Pulmonary artery endothelial cell (primary cell): ENCODE measurements at places on chromosomes 3 and 15.

- peak; percentile 29 for DNase-seq
Measured at GRCh38 chr15:73677146-73677607, 7.0 kb upstream of the CD276 start.

- no peak for DNase-seq
Measured at GRCh38 chr15:37372064-37372463, 271.7 kb upstream of the MEIS2 start.

- no peak for DNase-seq
Measured at GRCh38 chr3:113623324-113623723, 73.1 kb downstream of the USF3 start.

- no peak for DNase-seq
Measured at GRCh38 chr3:25897019-25897418, 107.1 kb downstream of the OXSM start.

DNA sequence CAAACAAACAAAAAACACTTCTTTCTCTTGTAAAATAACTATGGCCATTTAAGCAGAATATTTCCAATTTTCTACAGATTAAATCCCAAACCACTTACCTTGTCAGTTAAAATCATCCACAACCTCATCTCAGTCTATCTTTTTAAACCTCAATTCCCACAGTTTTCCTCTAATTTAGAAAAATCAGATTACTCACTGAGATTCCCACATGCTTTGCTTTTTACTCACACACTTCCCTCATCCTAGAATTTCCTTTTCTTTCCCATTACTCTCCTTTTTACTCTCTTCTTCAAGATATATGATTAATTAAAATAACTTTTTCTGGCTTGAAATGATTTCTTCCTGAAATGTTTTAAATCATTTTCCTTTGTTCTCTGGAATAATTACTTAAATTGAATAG lies 790.7 kb downstream of the ROBO1 start:
- DNase-seq: no peak

- no peak for DNase-seq
Measured at GRCh38 chr3:159757341-159758060, 231.1 kb upstream of the IL12A start.

DNA sequence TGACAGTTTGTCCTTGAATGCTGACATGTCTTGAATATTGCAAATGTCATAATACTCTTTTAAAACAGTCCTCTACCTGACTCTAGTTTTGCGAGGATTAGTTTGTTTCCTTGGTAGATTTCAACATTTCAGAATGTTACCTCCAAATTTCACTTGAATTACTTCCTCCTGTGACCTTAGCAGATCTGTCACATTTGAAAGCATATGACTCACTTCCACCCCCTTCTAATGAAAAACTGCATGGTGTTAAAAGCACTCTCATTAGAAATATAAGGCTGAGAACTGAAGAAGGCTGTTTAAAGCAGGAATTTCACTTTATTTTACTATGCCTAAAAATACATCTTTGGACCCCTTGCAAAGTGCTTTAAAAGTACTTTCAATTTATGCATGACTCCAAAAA lies 598.7 kb upstream of the TGFBR2 start:
- DNase-seq: no peak

- peak; percentile 26 for DNase-seq
Measured at GRCh38 chr3:23567917-23568316, 237.8 kb upstream of the UBE2E1 start.

GRCh38 chr3:138032567-138032966 lies 22.6 kb downstream of the CLDN18 start:
- DNase-seq: no peak

DNA sequence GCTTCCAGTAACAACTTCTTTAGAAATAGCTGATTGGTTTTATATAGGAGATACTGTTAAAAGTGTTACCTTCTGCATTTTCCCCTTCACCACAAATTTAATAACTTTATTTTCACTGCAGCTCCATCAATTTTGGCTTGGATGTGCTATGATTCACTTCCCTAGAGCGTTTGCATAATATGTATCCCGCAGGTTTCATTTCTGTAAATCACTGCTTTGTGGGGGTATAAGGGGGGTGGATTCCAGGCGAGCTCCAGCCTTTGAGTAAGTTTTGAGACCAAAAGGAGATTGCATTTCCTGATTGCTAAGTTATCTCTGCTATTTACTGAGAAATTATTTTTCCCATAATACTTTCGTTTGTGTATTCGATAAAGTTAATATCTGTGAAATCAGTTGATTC lies 232.6 kb downstream of the TBL1XR1 start:
- no peak for DNase-seq

GRCh38 chr3:58577269-58577821 lies at the start of gene FAM107A:
TSS of gene FAM107A (minus strand) at chr3:58577391. CDS start at chr3:58569860, 7,531 bp downstream.
- DNase-seq: peak; percentile 77

GRCh38 chr3:192687488-192688152 lies 39.7 kb downstream of the FGF12 start:
- no peak for DNase-seq

GRCh38 chr3:183213415-183214276 lies 39.4 kb upstream of the B3GNT5 start:
- DNase-seq: no peak

DNA sequence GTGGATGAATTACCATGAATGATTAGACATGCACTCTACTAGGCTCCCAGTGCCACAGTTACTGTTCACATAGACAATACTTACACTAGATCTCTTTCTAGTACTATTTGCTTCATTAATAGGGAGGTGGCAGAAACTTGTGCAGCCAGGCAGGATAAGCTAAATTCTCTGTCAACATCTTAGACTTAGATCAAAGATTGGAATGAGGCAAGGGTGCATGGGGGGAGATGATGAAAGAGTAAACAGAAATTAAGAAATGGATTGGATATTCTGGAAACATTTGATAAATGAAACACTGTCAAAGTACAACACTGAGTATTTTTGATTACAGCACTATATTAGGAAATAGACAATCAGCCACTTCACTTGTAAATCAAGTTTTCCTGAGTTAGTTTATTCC lies 205.4 kb upstream of the TBC1D5 start:
- no peak for DNase-seq

- no peak for DNase-seq
Measured at GRCh38 chr3:158652463-158652862, 8.1 kb downstream of the GFM1 start.

- no peak for DNase-seq
Measured at GRCh38 chr3:47594792-47595191, 16.1 kb upstream of the CSPG5 start.

DNA sequence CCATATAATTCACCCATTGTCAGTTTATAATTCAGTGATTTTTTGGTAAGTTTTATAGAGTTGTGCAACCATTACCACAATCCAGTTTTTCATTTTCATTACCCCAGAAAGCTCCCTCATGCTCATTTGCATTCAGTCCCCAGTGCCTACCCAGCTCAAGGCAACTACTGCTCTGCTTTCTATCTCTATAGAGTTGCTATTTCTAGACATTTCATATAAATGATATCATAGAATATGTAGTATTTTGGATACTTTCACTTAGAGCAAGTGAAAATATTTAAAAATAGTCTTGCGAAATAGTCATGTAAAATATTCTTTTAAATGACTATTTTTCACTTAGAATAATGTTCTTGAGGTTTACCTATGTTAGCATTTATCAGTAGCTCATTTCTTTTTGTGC lies 42.1 kb downstream of the ZNF654 start:
- no peak for DNase-seq

GRCh38 chr3:132004571-132004970 lies 30.2 kb downstream of the CPNE4 start:
- DNase-seq: no peak

- no peak for DNase-seq
Measured at GRCh38 chr15:67042551-67043142, 22.8 kb upstream of the SMAD3 start.

DNA sequence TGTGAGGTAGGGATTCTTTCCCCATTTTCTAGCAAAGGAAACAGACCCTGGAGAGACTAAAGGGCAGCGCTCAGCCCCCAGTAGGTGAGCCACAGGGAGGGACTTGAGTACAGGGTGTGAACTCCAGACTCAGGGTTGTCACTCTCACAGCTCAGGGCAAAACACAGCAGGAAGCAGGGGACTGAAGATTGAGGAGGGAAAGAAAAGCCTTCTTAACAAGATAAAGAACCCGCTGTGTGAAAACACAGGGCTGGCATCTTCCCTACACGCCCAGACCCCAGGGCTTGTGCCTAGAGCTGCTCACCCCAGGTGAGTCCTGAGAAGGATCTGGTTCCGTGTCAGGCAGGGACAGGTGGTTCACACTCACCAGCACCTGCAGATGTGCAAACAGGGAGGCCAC lies 59.6 kb downstream of the ABTB1 start:
- DNase-seq: no peak

- no peak for DNase-seq
Measured at GRCh38 chr3:194312743-194313281, 38.3 kb downstream of the CPN2 start.

DNA sequence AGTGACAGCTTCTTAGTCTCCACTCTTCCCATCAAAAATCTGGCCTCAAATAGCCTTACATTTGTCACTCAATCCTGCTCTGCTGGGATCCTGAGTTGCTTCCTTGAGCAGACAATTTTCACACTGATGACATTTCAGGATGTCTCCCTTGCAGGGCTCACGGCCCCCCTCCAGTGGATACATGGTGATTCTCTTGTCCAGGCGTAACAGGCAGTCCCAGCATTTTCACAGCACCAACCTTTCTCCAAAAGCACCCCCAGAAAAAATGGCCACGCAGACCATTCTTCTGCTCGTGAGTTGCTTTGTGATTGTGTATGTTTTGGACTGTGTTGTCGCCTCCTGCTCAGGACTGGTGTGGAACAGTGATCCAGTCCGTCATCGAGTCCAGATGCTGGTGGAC lies 47.4 kb upstream of the WNT7A start:
- no peak for DNase-seq

DNA sequence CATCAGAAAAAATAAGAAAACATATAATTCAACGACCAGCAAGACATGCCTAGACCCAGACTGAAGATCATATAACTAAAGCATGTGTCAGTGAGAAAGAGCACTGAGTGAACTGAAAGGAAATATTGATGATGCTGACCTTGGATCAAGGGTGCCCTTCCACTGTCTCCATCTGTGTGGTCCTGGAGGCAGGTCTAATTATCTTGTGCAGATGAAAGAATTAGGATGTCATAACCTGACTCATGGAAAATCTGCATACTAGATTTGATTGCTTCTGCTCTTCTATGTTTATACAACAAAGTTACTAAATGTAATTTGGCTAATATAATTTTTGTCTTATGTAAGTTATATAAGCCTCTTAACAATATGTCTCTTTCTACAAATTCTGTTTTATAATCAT lies 264.6 kb upstream of the TGFBR2 start:
- DNase-seq: no peak

- DNase-seq: no peak
Measured at GRCh38 chr3:85170646-85171045, 211.9 kb downstream of the CADM2 start.

DNA sequence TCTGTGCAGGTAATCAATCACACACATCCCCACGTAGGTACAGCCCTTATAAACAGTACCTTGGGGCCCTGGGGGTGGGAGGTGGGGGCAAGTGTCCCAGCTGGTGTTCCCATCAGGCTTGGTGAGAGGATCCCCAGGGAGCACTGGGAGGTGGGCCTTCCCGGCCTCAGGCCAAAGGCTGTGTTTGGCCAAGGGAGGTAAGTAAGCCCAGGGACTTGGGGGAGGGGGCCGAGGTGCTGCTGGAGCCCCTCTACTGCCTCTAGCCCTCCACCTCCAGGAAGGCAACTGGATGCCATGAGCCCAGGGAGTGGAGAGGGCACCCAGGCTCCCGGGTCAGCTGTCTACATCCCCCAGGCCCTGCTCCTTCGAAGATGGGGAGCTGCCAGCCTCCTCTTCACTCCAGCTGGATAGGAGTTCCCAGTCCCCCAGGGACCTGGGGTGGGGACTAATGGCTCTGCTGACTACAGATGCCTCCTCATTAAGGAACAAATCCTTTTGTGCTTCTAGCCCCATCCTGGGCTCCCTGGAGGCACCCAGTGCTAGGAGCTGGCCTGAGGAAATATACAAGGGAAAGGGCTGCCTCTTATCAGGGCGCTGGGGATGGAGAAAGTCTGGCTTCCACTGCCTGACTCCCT lies 33.1 kb downstream of the RNU5B-1 start:
- no peak for DNase-seq

- no peak for DNase-seq
Measured at GRCh38 chr3:195458316-195458717, 15.5 kb upstream of the ACAP2 start.

- no peak for DNase-seq
Measured at GRCh38 chr3:149701206-149701976, 43.6 kb upstream of the WWTR1 start.

DNA sequence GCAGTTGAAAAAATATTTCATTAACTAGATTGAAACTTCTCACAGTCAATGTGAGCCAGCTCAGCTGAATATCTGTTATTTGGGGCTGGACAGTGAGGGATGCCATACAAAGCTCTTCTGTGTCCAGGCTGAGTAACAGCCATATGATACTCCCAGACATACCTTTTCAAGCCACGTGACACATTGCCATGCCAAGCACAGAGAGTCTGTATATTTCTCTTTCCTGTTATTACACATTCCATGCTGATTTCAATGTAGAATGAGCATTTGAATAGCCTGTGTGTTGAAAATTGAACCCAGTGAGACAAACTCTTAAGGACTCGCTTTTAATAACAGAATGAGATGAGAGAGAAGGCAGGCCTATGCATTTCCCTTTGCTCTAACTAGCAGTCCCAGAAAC lies 334.7 kb upstream of the RASGRP1 start:
- DNase-seq: no peak

DNA sequence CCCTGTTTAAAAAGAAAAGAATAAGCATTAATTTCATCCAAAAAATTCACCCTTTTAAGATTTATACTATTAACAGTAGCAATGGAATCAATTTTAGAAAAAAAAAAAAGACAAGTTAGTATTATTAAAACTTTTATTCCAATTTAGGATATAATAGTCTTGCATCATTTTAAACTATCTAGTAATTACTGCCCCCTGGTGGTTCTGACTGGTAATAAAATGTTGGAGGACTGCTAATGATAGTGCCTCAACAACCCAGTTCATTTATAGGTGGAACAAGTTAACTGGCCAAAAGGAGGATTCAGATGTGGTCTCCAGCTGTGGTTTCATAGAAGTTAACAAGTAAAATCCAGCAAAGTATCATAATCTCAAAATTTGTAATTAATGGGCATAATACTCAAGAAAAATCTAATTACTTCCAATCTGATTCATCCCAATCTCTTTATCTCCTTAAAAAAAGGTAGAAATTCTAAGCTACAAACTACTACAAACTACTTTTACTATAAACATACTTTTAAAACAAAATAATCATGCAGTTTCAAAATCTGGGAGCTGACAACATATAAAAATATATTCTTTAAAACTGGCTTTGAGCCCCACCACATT lies 30.7 kb upstream of the WDR49 start:
- peak; percentile 20 for DNase-seq

GRCh38 chr3:115930922-115931321 lies 307.6 kb downstream of the GAP43 start:
- DNase-seq: no peak

DNA sequence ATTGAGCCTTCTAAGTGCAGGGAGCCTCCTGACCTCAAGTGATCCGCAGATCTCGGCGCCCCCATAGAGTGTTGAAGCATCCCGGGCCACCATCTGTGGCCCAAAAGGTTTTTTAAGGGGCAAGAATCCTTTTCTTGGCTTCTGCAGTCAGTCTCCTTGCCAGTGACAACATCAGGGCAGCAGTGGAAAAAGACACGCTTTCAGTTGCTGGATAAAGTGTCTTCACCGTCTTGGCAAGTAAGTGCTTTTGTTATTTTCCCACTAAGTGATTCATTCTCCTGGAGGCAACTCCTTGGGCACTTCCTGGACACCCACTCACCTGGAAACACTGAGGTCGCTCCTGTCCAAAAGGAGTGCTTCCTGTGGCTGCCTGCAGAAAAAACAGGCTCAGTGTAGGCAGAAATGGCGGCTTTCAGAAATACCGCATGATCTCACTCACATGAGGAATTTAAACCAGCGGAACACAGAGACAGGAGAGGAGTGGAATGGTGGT lies 71.7 kb upstream of the ABHD2 start:
- DNase-seq: no peak
